ENCODE measurements at places on chromosomes 5 and 9.

GRCh38 chr5:6734243-6734700 lies 21.0 kb downstream of the TENT4A start:
- no peak for DNase-seq

DNA sequence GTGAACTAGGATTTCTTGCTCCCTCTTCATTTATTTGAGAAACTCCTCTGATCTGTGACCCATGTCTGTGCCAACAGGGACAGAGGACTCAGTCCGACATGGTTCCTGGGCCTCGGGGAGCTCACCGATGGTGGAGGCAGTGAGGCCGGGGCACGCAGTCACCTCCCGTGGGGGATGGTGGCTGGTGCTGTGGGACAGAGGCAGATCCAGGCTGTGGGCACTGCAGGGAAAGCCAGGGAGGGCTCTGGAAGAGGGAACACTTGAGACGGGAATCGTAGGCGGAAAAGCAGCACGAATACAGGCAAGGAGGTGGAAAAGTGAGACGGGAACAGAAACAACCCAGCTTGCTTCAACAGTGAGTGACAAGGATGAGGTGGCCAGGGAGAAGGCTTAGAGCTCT lies 127.8 kb downstream of the GABBR2 start:
- no peak for DNase-seq

GRCh38 chr9:7653262-7653661 lies 146.3 kb downstream of the DMAC1 start:
- DNase-seq, result no peak

GRCh38 chr9:29740518-29740917 lies 2167.2 kb upstream of the C9orf72 start:
- DNase-seq, result no peak

DNA sequence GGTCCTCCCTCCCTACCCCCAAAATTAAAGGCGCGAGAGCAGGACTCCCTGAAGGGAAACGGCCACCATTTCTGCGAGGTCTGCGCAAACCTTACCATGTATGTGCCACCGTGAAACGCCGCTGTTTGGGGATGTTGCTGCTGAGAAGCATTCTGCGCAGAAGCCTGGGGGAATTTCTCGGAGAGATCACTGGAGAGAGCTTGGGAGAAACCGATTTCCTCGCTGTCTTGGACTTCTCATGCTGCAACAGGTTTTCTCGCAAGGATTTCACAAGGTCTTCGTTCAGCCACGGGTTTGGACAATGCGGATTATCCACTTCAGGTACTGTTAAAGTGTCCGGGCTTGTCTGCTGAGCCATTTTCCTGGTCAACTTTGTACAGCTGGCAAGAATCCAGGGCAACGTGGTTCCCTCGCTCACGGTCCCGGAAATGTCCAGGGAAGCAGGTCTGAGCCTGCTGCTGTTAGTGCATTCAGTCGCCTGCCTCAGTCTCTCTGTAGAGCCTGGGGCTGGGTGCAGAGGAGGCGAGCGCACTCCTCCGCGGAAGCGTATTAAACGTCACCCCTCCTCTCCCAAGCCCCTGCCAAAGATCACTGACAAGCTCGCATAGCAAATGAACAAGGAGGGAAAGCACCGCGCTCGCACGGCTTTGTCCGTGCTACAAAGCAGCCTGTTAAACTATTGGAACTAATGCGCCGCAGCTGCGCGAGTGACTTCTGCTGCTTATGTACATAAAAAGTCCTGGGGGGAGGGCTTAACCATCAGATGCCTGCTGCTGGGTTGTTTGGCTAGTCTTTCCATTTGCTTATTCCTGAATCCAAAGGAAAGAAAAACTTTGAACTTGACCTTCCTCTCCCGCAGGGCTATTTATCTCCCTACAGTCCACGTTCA lies 125.1 kb downstream of the PDE4D start:
- peak; percentile 9 for DNase-seq

GRCh38 chr5:150289551-150290390 lies at the start of gene CAMK2A:
Gene CAMK2A (minus strand): TSS chr5:150289773. CDS start chr5:150289625, 148 bp downstream.
- no peak for DNase-seq

DNA sequence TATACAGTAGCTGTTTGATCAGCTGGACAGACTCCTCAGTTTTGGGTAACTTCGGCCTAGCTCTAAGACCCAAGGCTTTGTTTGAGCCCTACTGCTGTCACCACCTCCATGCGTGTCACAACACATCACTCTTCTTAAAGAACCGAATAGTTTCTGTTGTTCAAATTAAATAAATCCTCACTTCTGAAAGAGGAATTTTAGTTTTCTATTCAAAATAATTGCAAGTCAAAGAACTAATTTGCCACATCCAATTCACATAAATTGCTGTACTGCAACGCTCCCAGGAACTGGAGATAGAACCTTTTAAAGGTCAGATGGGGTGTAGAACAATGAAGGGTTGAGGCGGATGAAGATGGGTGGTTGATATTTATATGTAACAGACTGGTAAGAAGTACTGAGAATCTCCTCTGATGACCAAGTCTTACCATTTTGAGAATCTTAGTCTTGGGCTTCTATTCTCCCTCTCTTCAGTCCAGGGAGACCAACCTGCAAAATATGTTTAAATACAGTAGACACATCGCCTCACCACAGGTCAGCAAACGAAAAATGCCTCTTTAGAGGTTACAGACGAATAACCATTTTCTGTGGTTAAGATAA lies 1.6 kb downstream of the NREP start:
- no peak for DNase-seq

GRCh38 chr5:35902046-35902672 lies 36.3 kb downstream of the CAPSL start:
- DNase-seq, result no peak

GRCh38 chr9:2765250-2765880 lies 48.1 kb downstream of the KCNV2 start:
- DNase-seq, result no peak

DNA sequence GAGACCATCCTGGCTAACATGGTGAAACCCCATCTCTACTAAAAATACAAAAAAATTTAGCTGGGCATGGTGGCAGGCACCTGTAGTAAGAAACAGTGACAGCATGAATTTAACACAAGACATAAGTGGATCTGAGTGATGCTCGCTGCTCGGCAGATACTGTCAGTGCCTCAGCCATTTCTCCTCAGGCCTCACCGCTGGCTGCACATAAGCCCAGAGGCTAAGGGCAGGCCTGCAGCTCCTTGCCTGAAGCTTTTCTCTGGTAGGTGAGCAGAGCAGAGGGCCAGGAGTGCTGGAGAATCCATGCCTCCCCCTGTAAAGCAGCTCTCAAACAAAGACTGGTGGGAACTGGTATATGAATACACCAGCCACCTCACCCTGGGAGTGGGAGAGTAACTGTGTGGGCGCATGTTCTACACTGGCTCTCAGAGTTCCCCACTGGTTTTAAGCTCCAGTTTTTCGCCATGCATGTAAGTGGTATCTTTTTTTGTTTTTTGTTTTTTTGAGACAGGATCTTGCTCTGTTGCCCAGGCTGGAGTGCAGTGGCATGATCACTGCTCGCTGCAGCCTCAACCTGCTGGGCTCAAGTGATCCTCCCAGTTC lies 10.3 kb upstream of the CD72 start:
- no peak for DNase-seq

DNA sequence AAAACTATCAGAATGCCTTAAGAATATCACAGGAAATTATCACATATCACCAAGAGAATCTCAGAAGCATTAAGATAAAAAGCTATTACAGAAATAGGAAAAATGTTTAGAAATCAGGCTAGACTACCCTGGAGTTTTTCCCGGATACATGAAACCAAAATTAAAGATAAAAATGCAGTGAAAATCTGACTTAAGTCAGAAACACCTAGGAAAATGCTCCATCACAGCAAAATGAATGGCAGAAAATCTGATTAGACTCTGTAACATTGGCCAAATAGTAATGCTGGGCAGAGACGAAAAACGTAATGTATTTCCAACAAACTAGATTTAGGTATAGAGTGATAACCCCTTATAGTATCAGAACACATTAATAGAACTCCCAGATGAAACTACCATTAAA lies 1626.7 kb upstream of the C9orf72 start:
- DNase-seq, result no peak

- DNase-seq, result no peak
These were observed 1568.5 kb upstream of the WWC1 start for GRCh38 chr5:166722939-166723338.

GRCh38 chr5:1131191-1131621 lies 19.3 kb upstream of the SLC12A7 start:
- DNase-seq, result no peak

- DNase-seq, result no peak
These were observed 76.6 kb downstream of the RICTOR start for GRCh38 chr5:38997591-38997990.

GRCh38 chr5:83285661-83286398 lies 185.7 kb upstream of the VCAN start:
- DNase-seq, result no peak

DNA sequence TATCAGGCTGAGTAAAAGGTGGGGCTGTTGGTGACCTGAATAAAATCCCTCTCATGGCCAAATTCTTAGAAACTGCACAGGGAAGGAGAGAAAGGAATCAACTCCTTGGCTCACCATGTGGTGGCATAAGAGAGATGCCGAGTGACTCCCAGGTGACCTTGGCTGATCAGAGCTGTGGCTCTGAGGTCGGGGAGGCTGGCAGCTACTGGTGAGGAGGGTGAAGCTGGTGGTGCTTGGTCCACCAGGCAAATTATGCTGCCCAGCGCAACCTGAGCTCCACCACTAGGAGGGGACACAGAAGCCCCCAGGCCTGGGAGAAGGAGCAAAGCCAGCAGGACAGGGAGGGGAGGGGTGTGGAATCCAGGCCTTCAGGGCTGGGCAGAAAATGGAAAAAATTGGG lies 111.2 kb upstream of the IL12B start:
- DNase-seq, result no peak

GRCh38 chr5:10870791-10871190 lies 109.8 kb upstream of the DAP start:
- no peak for DNase-seq
